CD4-positive, CD25-positive, alpha-beta regulatory T cell (primary cell): ENCODE measurements at places on chromosomes 2 and 18. TPM values are rescaled to one million over a fixed set of nuclear protein-coding genes. Genes with fewer than 3 reads are reported as not detected.
A peak's percentile ranks its signal among the peaks of the same experiment; 100 is the strongest.

DNA sequence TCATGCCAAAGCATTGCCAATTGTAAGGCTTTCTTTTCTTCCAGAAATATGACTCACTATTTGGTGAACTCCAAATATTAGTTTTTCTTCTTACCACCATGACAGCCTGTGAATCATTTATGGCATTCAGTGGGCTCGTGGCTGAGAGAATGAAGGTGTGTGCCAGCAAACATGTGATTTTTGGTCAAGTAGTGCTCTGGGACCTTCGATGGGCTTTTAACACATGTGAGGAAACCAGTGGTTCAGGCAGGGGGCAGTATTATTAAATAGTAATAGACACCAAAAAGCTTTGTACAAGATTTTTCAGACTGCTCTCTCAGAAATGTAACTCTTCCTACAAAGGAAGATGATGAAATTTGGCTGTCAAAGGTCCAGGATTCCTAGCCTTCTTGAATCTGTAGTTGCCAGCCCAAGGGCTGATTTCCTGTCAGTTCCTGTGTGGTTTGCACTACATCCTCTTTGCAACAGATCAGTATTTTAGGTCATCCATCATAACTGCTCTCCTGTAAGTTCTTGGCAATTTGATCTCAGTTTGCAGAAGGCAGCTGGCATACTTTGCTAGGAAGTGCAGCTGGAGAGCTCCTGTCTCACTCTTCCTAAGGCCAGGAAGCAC, 64.3 kb downstream of the BABAM2 start:
- H3K27ac ChIP-seq: no peak overlapping the region
- peak overlapping the region; percentile 56 for H3K4me3 ChIP-seq
- no peaks in the 10 kb centered on the region for H3K36me3 ChIP-seq
- peak; percentile 72 for DNase-seq
- no peaks in the 10 kb centered on the region for H3K27me3 ChIP-seq

DNA sequence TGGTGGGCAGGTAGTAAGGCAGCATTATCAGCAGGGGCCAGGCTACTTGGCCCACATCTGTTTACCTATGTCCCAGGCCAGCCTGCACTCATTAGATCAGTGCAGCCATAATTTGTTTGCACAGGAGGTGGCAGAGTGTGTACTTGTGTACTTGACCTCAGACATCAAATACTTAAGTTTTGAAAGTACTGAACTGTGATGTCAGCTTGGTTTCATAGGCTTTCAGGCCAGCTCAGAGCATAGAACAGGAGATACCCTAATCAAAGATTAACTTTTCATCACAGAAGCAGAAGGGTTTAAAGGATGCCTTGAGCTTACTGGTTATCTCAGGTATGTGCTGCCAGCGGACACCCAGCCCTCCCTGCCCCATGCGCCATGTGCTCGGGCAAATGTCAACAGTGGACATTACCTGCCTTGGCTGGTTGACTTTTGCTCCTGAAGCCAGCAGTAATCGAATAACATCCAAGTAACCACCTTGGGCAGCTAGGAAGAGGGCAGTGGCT, 33.2 kb downstream of the ANKRD29 start:
- H3K4me3 ChIP-seq: no peak overlapping the region
- H3K36me3 ChIP-seq: no peaks in the 10 kb centered on the region
- H3K4me1 ChIP-seq: no peaks in the 10 kb centered on the region
- H3K27me3 ChIP-seq: no peaks in the 10 kb centered on the region
- no peak for DNase-seq

GRCh38 chr2:32752952-32753351, 125.1 kb downstream of the TTC27 start:
- peaks cover 6% of the 10 kb centered on the region for H3K36me3 ChIP-seq
- no peaks in the 10 kb centered on the region for H3K27me3 ChIP-seq
- peaks cover 12% of the 10 kb centered on the region for H3K4me1 ChIP-seq
- H3K27ac ChIP-seq: no peak overlapping the region
- DNase-seq: no peak
- no peak overlapping the region for H3K4me3 ChIP-seq

DNA sequence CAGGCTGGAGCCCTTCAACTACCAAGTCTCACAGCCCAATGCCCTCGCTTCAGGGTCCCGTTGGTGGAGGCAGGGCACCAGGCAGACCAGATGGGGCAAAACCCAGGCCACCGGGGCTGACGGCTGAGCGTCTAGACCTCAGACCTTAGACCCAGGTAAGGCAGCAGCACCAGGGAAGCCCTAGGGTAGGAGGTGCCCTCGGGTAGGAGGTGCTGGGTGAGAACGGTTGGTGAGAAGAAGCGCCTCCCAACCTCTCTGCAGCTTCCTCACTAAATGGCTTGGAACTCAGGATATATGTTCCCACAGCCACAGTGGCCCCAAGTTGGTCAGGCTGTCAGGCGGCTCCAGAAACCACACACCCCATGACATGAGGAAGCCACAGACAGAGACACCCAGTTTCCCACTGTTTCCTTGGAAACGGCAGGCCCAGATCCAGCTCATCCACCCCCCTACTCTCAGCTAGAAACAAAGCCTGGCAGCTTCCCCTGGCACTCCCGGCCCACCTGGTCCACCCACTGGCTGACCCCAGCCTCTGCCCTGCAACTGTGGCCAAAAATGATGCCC, 13.1 kb upstream of the MLPH start:
- no peak overlapping the region for H3K27ac ChIP-seq
- no peak overlapping the region for H3K4me3 ChIP-seq
- peaks cover 17% of the 10 kb centered on the region for H3K27me3 ChIP-seq

GRCh38 chr2:239355139-239355538, 45.7 kb downstream of the HDAC4 start:
- no peak for DNase-seq
- H3K4me1 ChIP-seq: no peaks in the 10 kb centered on the region
- no peak overlapping the region for H3K27ac ChIP-seq
- H3K4me3 ChIP-seq: no peak overlapping the region
- no peaks in the 10 kb centered on the region for H3K27me3 ChIP-seq

DNA sequence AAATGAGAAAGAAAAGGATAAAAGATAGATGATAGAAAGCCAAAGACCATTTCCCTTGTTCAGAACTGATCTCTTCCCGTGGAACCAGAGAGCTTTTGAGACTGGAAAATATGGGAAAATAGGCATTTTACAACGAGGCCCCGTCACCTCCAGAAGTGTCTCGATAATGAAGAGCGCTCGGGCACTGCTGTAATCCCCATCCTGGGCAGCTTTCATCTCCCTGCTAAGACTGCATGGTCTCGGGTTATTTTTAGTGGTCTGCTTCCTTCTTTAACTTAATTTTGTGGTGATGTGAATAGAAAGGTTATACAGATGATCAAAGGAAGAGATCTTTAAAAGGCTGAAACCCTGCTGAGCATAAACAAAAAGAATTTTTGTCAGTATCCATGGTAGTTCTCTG, 176.6 kb downstream of the METTL4 start:
- H3K27me3 ChIP-seq: peaks cover 5% of the 10 kb centered on the region
- H3K4me1 ChIP-seq: no peaks in the 10 kb centered on the region
- no peak overlapping the region for H3K27ac ChIP-seq
- no peaks in the 10 kb centered on the region for H3K36me3 ChIP-seq
- no peak overlapping the region for H3K4me3 ChIP-seq
- no peak for DNase-seq

GRCh38 chr2:230327418-230328154, 593 bp downstream of the SP140L start:
- peak overlapping the region; percentile 90 for H3K27ac ChIP-seq
- peak overlapping the region; percentile 98 for H3K4me3 ChIP-seq
- peaks cover 12% of the 10 kb centered on the region for H3K36me3 ChIP-seq
- H3K4me1 ChIP-seq: peaks cover 64% of the 10 kb centered on the region

The RHBDD1 gene
- 56.4 TPM for total RNA-seq

The CPO gene
- total RNA-seq: not detected
